ENCODE measurements at places on chromosomes 6 and 20.

- DNase-seq, result no peak
Observed at GRCh38 chr6:18277237-18278006, 13.1 kb upstream of the DEK start.

DNA sequence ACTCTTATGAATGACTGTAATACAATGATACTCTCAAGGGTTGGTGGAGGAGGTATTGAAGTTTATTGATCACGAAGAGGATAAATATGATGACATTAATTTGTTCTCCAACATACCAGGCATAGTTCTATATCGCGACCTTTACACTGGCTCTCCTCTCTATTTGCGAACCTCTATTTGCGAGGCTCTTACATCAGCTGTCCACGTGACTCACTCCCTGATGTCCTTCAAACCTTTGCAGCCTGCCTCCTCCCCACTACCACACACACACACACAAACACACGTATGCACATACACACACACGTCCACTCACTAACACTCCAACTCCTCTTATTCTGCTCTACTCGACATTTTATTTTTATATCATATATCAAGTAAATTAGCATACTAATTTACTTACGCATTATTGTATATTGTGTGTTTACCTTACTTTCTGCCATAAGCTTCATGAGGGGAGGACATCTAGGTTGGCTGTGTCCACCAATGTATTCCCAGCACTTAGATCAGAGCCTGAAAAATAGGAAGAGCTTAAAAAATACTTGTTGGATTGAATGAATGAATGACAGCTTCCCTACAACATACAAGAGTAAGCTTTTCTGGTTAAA, 53.3 kb upstream of the TNFRSF21 start:
- no peak for DNase-seq

GRCh38 chr20:62367136-62367632, at the start of gene LAMA5:
Gene LAMA5, minus strand, starts transcription at chr20:62367312. Its CDS starts 67 bp downstream, at chr20:62367245.
- DNase-seq, result peak; percentile 30

GRCh38 chr20:60485012-60485760, 527.0 kb downstream of the CDH26 start:
- no peak for DNase-seq

DNA sequence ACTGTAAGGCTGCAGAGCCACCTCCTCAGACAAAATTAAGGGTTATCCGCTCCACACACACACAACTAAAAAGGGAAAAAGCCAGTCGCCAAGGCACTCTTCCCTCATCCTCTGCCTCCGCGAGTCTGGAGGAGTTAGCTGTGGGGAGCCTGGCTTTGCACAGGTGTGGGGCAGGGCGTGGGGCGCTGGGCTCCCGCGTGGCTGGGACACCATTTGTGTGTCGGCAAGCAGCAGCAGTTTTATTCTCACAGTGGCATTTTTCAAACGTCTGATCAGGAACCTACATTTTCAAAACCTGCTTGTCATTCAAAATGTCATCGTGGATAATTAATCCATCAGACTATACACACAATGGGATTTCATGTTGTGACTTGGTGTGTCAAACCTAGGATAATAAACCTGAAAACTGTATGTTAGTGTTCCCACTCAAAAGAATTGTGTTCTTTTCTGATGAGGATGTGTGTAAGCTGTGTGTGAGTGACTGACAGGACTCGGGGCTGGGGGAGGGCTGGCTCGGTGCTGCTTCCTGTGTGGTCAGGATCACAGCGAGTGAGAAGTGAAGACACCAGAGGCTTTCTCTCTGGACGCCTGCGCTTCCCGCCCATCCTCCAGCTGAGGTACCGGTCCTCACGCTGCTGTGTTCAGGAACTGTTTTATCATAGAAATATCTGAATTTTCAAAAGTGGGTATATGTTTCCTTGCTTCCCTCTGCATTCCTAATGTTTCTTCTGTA, 83.1 kb downstream of the IRF4 start:
- peak; percentile 92 for DNase-seq

GRCh38 chr6:160312900-160313299, 35.3 kb upstream of the SLC22A3 start:
- DNase-seq, result no peak

GRCh38 chr6:16803294-16804200, 42.3 kb upstream of the ATXN1 start:
- no peak for DNase-seq

DNA sequence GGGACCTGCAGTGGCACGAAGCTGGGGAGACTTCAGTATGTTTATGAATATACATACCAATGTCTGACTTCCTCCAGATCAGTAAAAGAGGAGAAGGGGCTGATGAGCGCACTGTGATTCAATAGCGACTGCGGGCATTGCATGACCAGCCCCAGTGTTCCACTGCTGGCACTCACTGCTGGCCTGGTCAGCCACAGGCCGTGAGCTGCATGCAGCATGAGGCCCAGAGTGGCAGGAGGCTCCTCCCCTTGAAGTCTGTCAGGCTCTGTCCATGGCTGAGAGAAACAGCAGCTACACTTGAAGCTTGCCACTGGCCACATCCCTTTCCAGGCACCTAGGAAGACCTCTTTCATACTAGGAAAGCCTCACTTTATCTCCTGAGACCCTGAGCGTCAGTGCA, 265.9 kb upstream of the CDYL start:
- DNase-seq, result no peak

DNA sequence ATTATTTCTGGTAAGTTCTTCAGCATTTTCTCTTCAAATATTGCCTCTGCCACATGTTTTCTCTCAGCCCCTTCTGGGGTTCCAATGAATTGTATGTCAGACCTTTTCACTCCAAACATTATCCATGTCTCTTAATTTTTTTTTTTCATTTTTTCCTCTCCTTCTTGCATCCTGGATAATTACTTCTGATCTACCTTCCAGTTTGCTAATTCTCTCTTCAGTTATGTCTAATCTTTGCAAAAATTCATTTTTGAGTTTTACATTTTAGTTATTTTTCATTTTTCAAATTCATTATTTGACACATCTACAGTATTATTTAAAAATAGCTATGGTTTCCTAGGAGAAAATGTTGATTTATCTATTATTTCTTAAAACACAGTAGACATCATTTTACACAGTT, 271.7 kb downstream of the TFAP2B start:
- no peak for DNase-seq

DNA sequence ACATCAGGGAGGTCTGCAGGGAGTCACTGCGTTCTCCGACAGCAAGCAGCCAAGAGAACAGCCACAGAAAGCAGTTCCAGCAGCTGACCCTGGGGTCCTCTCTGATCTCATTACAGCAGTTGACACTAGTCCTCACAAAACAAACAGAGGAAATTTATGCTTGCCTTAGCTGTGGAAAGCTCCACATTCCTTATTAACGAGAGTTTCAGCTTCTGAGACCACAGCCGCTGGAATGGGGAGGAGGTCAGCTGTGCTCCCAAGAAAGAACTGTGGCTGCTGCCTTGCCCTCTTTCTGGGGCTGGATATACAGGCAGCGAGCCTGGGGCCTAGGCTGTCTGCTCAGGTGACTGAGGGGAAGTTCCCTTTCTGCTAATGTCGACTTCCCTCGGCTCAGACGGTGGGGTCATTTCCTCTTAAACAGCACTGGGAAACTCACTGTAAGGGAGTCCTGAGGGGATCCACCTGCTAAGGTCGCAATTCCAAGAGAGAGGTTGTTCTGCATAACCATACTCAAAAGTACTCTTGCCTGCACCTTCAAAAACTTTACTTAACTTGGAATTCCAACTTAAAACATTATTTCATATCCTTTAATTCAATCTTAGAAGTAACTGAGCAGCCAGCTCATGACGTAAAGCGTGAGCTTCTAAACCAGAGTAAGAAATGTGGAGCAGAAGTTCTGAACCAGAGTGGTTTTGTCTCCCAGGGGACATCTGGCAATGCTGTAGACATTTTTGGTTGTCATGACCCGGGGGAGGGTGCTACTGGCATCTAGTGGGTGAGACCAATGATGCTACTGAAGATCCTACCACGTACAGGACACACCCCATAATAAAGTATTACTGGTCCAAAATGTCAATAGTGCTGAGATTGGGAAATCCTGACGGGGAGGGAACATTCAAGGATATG, 80.3 kb downstream of the BACH2 start:
- peak; percentile 59 for DNase-seq

DNA sequence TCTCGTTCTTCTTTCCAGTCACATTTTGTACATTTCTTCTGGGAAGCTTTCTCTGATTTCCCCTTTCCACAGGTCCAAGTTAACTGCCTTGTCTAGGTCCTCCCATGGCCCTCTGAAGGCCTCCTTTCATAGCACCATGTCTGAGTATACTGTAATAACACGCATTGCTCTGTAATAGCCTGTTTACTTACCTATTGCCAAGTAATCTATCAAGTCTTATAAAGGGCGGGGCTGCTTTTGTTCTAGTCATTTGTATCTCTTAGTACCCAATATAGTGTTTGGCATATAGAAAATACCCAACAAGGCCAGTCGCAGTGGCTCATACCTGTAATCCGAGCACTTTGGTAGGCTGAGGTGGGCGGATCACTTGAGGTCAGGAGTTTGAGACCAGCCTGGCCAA, 17.9 kb downstream of the PTPN1 start:
- no peak for DNase-seq

- no peak for DNase-seq
Observed at GRCh38 chr6:35678021-35678654, 10.6 kb downstream of the FKBP5 start.
